ENCODE measurements at places on chromosomes 7 and 10. TPM values are rescaled to one million over a fixed set of nuclear protein-coding genes. Genes with fewer than 3 reads are reported as not detected.
A peak's percentile ranks its signal among the peaks of the same experiment; 100 is the strongest.

DNA sequence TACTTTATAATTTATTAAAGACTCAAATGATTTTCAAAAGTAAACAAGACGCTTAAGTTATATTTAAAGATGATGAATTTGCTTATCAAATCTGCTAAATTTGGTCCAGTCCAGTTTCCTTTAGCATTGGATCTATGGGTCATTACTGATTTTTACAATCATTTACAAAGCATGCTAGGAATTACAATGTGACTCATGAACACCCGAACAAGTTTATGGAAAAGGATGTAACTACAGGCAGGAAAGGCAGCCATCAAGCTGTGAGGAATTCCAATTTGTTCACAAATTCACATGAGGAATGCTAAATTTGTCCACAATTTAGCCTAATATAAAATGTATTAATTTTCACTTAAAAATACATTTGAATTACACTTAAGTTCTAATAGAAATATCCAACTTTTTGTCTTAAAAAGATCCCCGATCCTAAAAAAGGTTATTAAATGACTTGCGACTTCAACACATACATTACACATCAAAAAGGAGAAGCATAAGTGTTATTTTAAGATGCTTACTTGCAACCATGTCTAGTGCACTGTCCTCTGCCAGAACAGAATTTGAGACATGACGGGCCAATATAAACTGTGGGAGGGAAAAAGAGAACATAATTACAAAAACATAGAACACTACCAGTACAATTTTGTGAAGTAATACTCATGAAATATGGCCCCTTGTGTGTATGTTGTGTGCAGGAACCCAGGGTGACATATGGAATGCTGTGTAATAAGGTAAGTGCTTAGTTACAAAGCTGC is 194.2 kb upstream of the SLC26A5 start:
- H3K4me1 ChIP-seq: peaks cover 22% of the 10 kb centered on the region
- no peak for DNase-seq
- H3K4me3 ChIP-seq: no peak overlapping the region
- no peak overlapping the region for H3K27ac ChIP-seq

DNA sequence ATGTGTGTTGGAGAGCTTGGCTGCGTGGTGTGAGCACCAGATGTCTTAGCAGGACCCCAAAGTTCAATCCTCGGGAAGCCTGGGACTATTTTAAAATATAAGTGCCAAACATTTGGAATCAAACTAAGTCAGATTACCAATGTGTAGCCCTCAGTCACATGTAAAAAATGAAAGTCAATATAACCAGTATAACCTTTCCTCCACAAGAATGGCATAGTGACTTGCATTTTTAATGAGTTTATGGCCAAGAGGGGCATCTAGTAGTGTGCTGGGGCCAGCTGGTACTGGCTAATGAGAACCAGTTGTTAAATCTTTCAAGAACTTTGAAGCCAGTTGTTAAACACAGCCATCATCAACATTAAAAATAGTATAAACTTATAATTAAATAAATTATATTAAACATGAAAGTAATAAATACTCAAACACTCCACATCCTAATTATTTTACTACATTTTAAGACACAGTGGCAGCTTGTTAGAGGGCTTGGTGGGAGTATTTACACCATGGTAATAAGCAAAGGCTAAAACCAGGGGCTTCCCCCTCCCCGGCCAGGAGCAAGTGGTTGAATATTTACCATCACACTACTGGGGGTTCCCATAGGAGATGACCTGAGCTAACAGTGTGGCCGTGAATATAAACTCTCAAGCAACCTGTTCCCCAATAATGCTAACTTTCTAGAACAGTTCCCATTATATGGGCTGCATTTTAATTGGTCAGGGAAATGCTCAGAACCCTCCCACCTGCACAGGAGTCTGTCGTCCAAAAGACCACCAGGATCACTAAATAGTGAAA is 7.9 kb upstream of the FAM170B start:
- no peaks in the 10 kb centered on the region for H3K36me3 ChIP-seq
- no peak overlapping the region for H3K27ac ChIP-seq
- H3K27me3 ChIP-seq: 0 out of 2 replicates have a peak, but pooled peaks cover 5% of the 10 kb centered on the region
- DNase-seq: no peak

DNA sequence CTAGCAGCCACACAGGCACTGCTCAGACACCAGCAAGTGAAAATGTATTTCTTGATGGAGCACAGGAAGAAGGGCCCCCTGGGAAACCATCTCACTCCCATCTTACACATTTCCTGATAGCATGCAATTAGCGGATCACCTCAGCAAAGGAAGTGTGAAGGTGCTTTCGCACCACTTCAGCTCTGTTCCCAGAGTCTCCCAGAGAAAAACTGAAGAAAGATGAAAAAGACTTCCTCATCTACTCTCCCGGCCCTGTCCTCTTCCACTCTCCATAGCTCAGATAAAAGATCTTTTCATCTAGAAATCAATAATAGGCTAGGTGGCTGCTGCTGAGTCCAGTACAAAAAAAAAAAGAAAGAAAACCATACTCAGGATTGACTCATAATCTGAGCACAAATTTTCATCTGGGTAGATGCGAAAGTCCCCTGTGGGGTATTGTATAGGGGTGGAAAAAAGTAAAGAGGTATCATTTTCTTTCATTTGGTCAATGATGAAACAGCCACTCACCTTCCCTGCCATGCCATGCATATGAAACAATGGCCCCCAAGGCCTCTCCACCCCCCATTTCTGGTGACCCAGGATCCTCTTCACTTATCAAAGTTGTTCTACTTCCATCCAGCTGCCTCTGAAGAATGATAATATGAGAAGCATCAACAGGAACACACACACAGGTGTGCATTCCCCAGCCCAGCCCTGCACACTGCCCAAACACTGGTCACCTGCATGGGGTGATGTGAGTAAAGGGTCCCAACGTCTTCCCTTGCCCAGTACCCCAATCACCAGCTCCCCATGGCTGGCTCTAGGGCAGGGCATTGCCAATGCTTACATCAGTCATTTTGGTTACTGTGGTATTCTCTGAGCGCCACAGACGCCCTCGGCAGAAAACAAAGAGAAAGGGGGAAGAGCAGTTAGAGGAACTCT is 48.8 kb upstream of the DGKI start:
- H3K4me1 ChIP-seq: no peaks in the 10 kb centered on the region
- no peak overlapping the region for H3K27ac ChIP-seq
- DNase-seq: no peak
- H3K4me3 ChIP-seq: no peak overlapping the region

- no peaks in the 10 kb centered on the region for H3K27me3 ChIP-seq
- H3K4me3 ChIP-seq: no peak overlapping the region
- no peaks in the 10 kb centered on the region for H3K4me1 ChIP-seq
- no peak for DNase-seq
- no peaks in the 10 kb centered on the region for H3K36me3 ChIP-seq
- H3K27ac ChIP-seq: no peak overlapping the region
Measured at GRCh38 chr10:23968301-23968700, 240.6 kb upstream of the KIAA1217 start.

AGMO gene
- not detected for total RNA-seq

- H3K36me3 ChIP-seq: no peaks in the 10 kb centered on the region
- H3K27me3 ChIP-seq: no peaks in the 10 kb centered on the region
- DNase-seq: no peak
- peaks cover 23% of the 10 kb centered on the region for H3K4me1 ChIP-seq
- H3K4me3 ChIP-seq: no peak overlapping the region
- H3K27ac ChIP-seq: peak overlapping the region; percentile 93
Measured at GRCh38 chr10:4343091-4343490, 482.9 kb upstream of the AKR1E2 start.

GRCh38 chr10:122199070-122199469 is 72.0 kb upstream of the BTBD16 start:
- H3K4me3 ChIP-seq: no peak overlapping the region
- H3K36me3 ChIP-seq: no peaks in the 10 kb centered on the region
- H3K27me3 ChIP-seq: no peaks in the 10 kb centered on the region

- H3K36me3 ChIP-seq: no peaks in the 10 kb centered on the region
- H3K4me3 ChIP-seq: no peak overlapping the region
- no peak for DNase-seq
- H3K27ac ChIP-seq: no peak overlapping the region
- H3K4me1 ChIP-seq: no peaks in the 10 kb centered on the region
Measured at GRCh38 chr10:124564881-124565280, 103.3 kb downstream of the LHPP start.

GRCh38 chr7:138645284-138645683 is 55.9 kb downstream of the SVOPL start:
- peaks cover 9% of the 10 kb centered on the region for H3K4me1 ChIP-seq
- H3K27ac ChIP-seq: no peak overlapping the region
- H3K4me3 ChIP-seq: no peak overlapping the region

DNA sequence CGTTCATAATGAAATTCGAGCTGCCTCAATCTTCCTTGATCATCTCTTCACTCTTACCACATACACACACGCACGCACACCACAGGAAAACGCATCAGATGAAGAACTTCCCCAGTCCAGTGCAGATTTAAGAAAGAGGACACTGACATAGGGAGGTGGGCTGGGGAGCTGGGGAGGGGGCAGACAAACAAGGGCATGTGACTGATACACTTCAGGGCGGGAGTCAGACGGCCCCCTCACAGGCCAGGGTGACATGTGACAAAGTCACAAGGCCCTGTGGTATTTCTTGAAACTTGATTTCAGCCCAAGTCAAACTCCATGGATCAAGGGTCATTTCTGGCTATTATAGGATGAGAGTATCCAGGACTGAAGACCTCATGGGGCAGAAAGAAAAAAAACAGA is 82.6 kb downstream of the KCNMA1 start:
- no peaks in the 10 kb centered on the region for H3K27me3 ChIP-seq
- no peak for DNase-seq
- no peak overlapping the region for H3K4me3 ChIP-seq
- H3K4me1 ChIP-seq: no peaks in the 10 kb centered on the region
- no peak overlapping the region for H3K27ac ChIP-seq
- H3K36me3 ChIP-seq: no peaks in the 10 kb centered on the region

FBXL13 gene
- 19.4 TPM for total RNA-seq

GRCh38 chr7:32119790-32120196 is 49.6 kb upstream of the PDE1C start:
- H3K27me3 ChIP-seq: no peaks in the 10 kb centered on the region
- DNase-seq: no peak
- H3K4me3 ChIP-seq: no peak overlapping the region
- no peaks in the 10 kb centered on the region for H3K4me1 ChIP-seq
- no peak overlapping the region for H3K27ac ChIP-seq

GRCh38 chr10:101783736-101784118 is 481 bp upstream of the NPM3 start:
- no peaks in the 10 kb centered on the region for H3K36me3 ChIP-seq
- no peak for DNase-seq
- peaks cover 11% of the 10 kb centered on the region for H3K4me1 ChIP-seq

DNA sequence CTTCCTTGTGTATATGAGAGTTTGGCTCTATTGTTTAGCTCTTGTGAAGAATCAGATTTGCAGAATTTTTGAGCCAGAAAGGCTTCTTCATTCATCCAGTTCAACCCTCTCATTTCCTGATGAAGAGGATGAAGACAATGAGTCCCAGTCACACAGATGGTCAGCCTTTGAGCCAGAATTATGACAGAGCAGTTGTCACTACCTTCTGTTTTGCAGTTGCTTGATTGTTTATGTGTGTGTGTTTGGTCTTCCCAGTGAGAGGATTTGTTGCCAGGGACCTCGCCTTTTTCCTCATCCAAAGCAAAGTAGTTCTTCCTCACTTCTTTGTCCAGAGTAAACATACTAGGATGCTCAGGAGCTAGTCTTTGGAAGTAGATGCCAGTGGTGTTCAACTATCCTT is 15.6 kb downstream of the MDFIC start:
- H3K4me1 ChIP-seq: no peaks in the 10 kb centered on the region
- H3K27ac ChIP-seq: no peak overlapping the region
- no peak for DNase-seq
- H3K36me3 ChIP-seq: peaks cover 11% of the 10 kb centered on the region

GRCh38 chr10:45179691-45180090 is 135.7 kb downstream of the OR13A1 start:
- H3K27ac ChIP-seq: no peak overlapping the region
- no peaks in the 10 kb centered on the region for H3K36me3 ChIP-seq
- H3K4me3 ChIP-seq: no peak overlapping the region
- H3K4me1 ChIP-seq: no peaks in the 10 kb centered on the region
- DNase-seq: no peak

GRCh38 chr10:99143011-99143410 is 92.6 kb downstream of the HPSE2 start:
- H3K4me1 ChIP-seq: no peaks in the 10 kb centered on the region
- no peak overlapping the region for H3K27ac ChIP-seq
- H3K27me3 ChIP-seq: peaks cover 7% of the 10 kb centered on the region
- no peak overlapping the region for H3K4me3 ChIP-seq
- DNase-seq: no peak

MLXIPL gene
- 24.9 TPM for total RNA-seq

GRCh38 chr7:155277385-155277994 is 20.2 kb upstream of the INSIG1 start:
- H3K36me3 ChIP-seq: no peaks in the 10 kb centered on the region
- H3K4me1 ChIP-seq: peaks cover 26% of the 10 kb centered on the region
- H3K27ac ChIP-seq: no peak overlapping the region

TAS2R41 gene
- not detected for total RNA-seq

NUTM2E gene
- total RNA-seq: 0.70 TPM

- no peak for DNase-seq
- no peak overlapping the region for H3K4me3 ChIP-seq
- no peaks in the 10 kb centered on the region for H3K36me3 ChIP-seq
- H3K4me1 ChIP-seq: no peaks in the 10 kb centered on the region
- H3K27me3 ChIP-seq: no peaks in the 10 kb centered on the region
Measured at GRCh38 chr7:15554081-15554480, 7.7 kb downstream of the AGMO start.

GRCh38 chr10:43249151-43249961 is 17.5 kb downstream of the RASGEF1A start:
- H3K27me3 ChIP-seq: no peaks in the 10 kb centered on the region
- DNase-seq: no peak
- H3K27ac ChIP-seq: no peak overlapping the region
- H3K36me3 ChIP-seq: no peaks in the 10 kb centered on the region

GRCh38 chr10:6164271-6165095 is 38.2 kb upstream of the PFKFB3 start:
- H3K4me1 ChIP-seq: peaks cover 5% of the 10 kb centered on the region
- H3K27me3 ChIP-seq: no peaks in the 10 kb centered on the region
- H3K4me3 ChIP-seq: peak overlapping the region; percentile 84

GLI3 gene
- total RNA-seq: not detected

- H3K27me3 ChIP-seq: peaks cover 16% of the 10 kb centered on the region
- H3K4me3 ChIP-seq: no peak overlapping the region
- DNase-seq: no peak
- H3K4me1 ChIP-seq: no peaks in the 10 kb centered on the region
- H3K27ac ChIP-seq: no peak overlapping the region
Measured at GRCh38 chr10:15436696-15437095, 65.6 kb upstream of the FAM171A1 start.

DNA sequence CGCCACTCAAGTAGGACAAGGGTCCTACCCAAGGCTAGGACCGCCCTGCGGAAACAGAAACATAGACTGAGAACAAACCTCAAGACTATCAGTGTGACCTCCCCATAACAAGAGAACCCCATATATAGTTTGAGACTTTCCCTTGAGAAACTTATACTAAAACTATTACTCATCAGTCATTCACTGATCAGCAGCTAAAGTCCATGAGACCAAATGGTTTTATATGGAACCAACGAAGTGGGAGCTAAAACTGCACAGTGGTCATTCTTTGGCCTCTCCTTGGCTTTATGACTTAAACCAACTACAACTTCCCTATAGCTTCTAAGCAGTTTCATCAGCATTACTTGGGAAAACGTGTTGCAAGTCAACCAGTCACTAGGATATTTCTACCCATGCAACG is 13.7 kb upstream of the ZSCAN21 start:
- no peak overlapping the region for H3K4me3 ChIP-seq
- H3K27me3 ChIP-seq: no peaks in the 10 kb centered on the region
- H3K4me1 ChIP-seq: peaks cover 1% of the 10 kb centered on the region

- no peaks in the 10 kb centered on the region for H3K36me3 ChIP-seq
- no peak overlapping the region for H3K27ac ChIP-seq
- no peak overlapping the region for H3K4me3 ChIP-seq
- no peak for DNase-seq
Measured at GRCh38 chr7:70681469-70682350, 450.2 kb upstream of the GALNT17 start.
